Stimulated activated CD4-positive, alpha-beta T cell treated with anti-CD3 and anti-CD28 coated beads, Interleukin-1b, Interleukin-23, amount 100 ng/mL, for 24 hours (primary cell): ENCODE measurements at places on chromosomes 6 and 20.
A peak's percentile ranks its signal among the peaks of the same experiment; 100 is the strongest.

DNA sequence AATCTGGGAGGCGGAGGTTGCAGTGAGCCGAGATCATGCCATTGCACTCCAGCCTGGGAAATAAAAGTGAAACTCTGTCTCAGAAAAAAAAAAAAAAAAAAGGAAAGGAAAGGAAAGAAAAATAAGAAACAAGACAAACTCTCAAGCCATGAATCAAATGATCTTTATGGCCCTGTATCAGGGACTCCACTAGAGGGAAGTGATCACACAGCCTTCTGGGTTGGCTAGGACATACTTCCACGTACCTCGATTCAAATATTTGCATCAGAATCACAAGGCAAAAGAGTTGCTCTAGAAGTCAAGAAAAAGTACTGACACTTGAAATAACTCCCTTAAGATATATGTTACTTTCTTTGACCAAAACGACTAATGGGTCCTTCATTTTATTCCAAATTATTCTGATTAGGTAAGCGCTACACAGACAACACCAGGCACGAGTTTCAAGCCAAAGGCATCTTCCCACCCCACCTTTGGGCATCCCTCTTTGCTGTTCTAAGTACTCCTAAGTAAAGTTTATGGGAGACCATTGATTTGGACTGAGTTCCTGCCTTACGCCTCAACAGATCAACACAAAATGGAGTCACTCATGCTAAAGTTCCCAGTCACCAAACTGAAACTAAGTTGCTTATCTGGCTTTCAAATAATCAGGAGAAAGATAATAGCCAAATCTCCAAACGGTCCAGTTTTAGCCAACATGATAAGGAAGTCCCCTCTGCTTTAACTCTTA is 77.5 kb upstream of the NT5E start:
- DNase-seq = no peak

GRCh38 chr6:35668744-35669450 is 19.8 kb downstream of the FKBP5 start:
- DNase-seq = no peak

- no peak for DNase-seq
These were observed 170.6 kb downstream of the LY86 start for GRCh38 chr6:6758915-6759654.

DNA sequence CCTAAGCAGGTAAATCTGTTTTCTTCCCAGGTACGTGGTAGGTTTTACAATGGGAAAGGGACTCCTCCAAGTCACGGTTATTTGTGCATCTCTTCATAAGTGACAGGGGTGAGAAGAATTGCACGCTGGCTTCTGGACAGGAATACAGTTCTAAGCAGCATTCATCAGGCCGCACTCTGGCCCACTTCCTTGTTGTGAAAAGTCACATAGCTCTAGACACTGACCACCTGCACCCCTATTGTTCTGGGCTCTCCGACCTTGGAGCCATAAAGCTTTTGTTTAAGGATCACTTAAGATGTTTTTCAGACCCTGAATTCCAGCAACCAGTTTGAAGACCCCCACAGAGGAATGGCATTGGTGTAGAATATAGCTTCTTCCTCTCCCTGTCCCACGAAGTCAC is 31.4 kb downstream of the RAMACL start:
- DNase-seq = no peak

DNA sequence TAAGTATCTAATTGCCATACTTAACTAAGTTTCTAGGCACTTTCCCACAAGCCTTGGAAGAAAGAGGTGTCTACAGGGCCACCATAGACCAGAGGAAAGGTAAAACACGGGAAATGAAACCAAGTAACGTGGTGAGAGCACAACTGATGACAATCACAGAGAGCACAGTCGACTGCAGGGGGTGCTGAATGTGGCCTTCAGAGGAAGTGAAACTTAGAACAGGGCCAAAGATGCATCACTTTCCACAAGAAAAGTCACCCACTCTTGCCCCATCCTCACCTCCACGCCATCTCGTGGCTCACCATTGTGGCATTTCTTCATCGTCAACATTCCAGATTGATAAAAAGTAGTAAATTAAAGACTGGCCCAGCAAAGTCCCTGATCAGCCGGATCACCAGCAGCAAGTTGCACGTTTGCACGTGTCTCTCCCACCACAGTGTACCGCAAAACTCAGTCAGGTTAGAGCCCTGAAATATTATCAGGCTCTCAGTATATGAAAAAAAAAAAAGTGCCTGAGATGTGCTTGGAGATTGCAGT is 31.4 kb downstream of the HIVEP2 start:
- peak; percentile 59 for DNase-seq

DNA sequence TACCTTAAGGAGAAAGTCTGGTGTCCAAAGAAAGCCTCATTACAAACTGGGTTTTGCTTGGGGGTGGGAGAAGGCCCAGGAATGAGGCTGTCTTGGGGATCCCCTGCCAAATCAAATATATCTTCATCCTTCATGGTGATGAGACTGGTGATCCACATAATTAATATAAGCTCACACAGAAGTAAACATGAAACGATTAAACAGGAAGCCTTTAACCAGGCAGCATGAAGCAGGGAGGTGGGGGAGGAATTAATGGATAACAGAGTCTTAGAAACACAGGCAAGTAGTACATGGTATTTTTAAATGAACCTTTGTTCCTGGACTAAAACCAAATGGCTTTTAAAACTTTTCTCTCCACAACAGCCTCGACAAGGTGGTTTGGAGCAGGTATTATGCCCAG is 437.5 kb downstream of the TFAP2A start:
- DNase-seq = no peak

DNA sequence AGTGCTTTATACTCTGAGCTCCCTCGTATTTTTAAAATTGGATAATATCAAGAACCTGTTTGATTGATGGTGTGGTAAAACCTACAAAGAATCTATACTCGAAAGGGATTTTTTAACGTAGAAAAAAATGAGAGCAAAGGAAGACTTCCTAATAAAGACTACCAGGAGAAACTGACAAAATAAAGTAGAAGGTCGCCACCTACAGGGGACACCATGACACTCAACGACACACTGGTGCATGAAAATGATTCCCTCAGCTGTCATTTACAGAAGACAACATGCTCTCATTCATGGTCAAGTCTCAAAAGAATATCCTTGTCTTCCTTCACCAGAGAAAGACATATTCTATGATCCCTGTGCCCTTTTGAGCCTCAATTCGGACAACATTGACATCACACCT is 10.1 kb upstream of the NHSL1 start:
- peak; percentile 18 for DNase-seq

GRCh38 chr6:105787747-105788146 is 298.4 kb upstream of the PRDM1 start:
- DNase-seq = no peak

- no peak for DNase-seq
These were observed 1.9 kb downstream of the ASF1A start for GRCh38 chr6:118895859-118896258.

DNA sequence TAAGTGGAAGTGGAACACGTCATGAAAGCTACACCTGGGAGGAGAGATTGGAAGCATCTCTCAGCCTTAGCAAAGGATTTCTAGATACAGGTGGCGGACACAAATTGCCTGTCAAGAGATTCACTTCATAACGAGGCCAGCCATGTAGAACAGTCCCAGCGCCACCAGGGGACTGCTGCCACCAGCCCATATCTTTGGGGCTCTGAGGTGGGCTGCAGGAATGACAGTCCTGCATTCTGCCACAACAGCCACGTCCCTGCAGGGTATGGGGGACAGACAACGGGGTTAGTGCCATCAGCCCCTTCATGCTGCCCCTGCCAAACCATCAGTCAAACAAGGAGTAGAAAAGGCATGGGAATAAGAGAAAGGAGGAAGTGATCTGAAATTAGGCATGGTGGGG is 81.2 kb upstream of the SASH1 start:
- DNase-seq = no peak

DNA sequence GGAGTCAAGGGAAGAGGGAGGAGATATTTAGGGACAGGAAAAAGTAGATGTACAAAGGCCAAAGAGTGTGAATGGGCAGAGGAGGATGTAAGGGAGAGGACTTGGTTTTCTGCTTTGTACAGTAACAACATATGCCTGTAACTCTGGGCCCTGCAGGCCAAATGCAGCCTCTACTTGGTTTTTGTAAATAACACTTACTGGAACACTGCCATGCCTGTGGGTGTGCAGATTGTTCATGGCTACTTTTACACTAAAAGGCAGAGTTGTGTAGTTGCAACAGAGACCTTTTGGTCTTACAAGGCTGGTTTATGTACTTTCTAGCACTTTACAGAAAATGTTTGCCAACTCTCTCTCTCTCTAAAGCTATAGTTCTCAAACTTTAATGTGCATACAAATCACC is 157.1 kb downstream of the PHACTR1 start:
- no peak for DNase-seq

GRCh38 chr6:55664591-55665587 is 85.9 kb upstream of the HMGCLL1 start:
- no peak for DNase-seq

DNA sequence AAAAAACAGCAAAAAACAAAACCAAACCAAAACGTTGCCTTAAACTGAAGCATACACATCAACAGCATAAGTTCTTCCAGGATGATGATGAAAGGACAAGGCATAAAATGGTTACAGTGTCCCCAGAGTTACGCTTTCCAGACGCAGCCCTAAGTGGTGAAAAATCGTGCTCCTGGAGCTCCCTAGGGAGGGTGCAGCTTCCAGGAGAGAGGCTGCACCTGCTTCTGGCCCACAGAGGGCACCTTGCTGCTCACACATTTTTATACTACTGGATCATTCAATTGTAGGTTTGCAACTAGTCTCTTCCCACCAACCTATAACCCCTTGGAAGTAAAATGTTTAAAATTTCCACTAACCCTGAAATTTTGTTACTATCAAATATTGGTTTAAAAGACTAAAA is 115.0 kb downstream of the PRKN start:
- no peak for DNase-seq

- no peak for DNase-seq
These were observed 168.6 kb downstream of the ZFAND3 start for GRCh38 chr6:37988127-37988526.

DNA sequence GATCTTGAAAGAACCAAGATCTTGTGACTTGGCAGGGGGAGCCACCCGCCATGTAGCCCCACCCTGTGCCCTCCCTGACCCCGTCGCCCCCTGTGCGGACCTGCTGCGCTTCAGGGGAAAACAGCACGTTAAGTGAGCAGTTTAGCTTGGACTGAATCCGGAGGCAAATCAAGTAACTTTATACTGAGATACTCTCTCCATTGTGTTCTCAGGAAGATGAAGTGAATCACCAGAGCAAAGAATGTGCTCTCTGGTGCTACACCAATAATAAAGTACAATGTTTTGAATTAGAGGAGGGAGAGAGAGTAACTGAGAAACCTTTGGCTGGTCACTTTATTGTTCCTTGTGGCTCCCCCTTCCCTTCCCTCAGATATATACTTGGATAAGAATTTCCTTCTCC is 83.4 kb downstream of the TXNDC5 start:
- no peak for DNase-seq

DNA sequence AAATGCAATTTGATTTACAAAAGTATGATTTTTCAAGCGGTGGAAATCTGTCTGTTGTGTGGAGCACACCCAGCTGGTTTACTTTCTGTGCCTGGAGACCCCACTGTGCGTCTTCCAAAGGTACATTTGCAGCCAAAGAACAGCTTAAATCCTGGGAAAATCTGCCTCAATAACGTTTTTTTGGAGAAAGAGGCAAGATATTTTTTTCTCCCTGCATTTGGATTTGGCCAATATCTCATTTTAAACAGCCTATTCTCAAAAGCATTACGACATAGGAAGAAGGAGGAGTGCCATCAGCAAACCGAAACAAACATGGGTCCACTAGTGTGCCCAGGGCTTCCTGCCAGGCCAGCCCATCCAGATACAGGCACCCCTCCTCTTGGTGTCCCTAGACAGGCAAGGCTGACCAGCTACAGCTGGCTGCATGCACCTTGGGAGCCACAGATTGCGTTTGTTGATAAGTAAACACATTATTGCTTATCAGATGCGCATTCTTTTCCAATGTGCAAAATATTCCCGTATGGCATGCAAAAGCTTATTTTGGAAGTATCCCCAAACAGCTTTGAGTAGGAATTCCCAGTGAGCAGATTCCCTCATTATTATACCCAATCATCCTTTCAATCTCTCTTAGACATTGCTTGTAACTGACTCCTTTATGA is 184.5 kb upstream of the MARCKS start:
- DNase-seq = no peak

GRCh38 chr20:34643928-34644327 is 33.0 kb downstream of the PIGU start:
- DNase-seq = no peak

- DNase-seq = no peak
These were observed 299.0 kb upstream of the STXBP5 start for GRCh38 chr6:146905181-146905704.

DNA sequence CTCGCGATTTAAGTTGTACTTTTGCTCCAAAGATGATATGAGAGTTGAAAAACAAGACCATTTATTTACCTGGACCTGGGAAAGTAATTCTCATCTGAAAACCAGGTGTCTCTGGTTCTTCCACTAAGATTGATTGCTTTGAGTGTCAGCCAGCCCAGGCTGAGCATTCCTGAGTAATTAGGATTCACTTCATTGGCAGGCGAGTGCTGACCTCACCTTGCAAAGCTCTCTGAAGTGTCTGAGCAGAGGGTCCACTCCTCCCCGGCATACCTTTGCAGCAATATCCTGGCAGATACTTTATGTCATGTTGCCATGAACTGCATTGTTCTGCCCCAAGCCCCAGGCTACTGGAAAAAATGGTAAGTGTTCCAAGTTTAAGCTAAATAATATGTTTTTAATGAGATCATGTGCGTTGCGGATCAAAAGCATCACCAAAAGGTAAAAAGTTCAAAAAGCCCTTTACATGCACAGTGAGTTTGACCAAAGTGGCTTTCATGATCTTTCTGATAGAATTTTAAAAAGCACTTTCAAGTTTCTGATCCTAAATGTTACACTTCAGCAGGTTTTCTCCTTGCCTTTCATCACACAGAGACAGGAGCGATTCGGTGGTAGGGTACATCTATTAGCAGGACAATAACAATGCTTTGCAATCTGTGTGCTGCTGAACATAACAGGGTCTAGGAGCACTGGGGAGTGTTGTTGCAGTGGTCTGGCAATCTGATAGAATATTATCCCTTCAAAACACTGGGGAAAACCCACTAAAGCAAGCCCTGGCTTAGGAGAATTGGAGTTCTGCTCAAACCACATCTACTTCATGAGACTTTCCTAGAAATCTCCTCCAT is 127.8 kb upstream of the EEF1E1 start:
- no peak for DNase-seq

- DNase-seq = no peak
These were observed 6.7 kb upstream of the MYLIP start for GRCh38 chr6:16122197-16122596.

DNA sequence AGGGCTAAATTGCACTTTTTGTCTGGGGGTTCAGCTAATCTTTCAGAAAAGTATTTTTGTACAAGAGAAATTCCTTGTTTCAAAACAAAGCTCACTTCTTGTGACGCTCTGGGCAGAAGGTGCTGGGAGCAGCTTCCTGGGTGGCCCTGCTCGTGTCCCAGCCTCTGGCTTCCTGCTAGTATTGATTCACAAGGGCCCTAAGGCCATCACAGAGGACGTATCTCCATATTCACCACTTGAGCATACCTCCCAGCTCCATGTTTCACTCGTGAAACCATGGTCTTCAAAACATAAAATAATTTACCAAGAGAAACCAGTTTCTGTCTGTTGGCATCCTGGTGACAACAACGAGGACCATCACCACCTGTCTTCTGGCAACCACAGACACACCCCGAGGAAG is 49.1 kb downstream of the SYNDIG1 start:
- DNase-seq = no peak

GRCh38 chr6:144731229-144731628 is 446.1 kb downstream of the UTRN start:
- no peak for DNase-seq
